Lower lobe of right lung (tissue), 2 donors: ENCODE measurements at places on chromosomes 1 and 21.

- H3K4me1 ChIP-seq = peaks cover 9% of the 10 kb centered on the region
- H3K27me3 ChIP-seq = no peaks in the 10 kb centered on the region
- DNase-seq = no peak
- no peaks in the 10 kb centered on the region for H3K36me3 ChIP-seq
- H3K27ac ChIP-seq = no peak overlapping the region
- peak overlapping the region; percentile 43 for H3K4me3 ChIP-seq
Observed at GRCh38 chr21:16589006-16589898, 859.5 kb downstream of the USP25 start.

DNA sequence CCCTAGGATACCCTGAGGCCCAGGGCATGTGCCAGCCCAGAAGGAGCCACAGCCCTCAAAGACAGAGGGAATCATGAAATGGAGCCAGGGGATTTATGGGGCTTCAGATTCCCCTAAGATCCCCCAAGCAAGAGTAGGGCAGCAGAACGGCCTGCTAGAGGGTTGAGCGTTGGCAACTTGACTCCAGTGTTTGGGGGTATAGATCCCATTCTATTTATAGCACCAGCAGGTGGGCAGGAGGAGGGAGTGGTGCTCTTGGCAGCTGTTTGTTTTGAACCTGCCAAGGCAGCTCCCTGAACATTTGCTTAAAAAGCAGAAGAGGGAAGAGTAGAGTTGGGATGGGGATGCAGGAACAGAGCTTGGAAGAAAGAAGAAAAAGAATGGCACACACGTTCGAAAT, 33.7 kb downstream of the GLUL start:
- H3K27me3 ChIP-seq = no peaks in the 10 kb centered on the region
- no peaks in the 10 kb centered on the region for H3K4me1 ChIP-seq
- no peak for DNase-seq
- no peak overlapping the region for H3K27ac ChIP-seq
- no peaks in the 10 kb centered on the region for H3K36me3 ChIP-seq
- H3K4me3 ChIP-seq = no peak overlapping the region

DNA sequence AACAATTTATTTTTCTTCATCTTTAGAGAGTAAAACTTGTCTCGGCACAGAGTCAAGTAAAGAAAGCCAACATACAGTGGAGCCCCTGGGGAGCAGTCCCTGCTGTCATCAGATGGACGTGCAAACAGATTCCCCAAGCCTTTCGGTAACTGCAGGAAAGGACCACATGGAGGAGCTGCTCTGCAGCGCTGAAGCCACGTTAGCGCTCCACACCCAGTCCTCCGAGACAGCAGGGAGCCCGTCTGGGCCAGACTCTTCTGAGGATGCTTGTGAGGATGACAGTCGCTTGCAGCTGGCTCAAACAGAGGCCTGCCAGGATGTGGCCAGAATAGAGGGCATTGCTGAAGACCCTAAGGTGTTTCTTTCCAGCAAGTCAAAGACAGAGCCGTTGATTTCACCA, 77.1 kb upstream of the SCCPDH start:
- H3K27ac ChIP-seq = no peak overlapping the region
- no peaks in the 10 kb centered on the region for H3K27me3 ChIP-seq
- no peaks in the 10 kb centered on the region for H3K4me1 ChIP-seq
- no peak overlapping the region for H3K4me3 ChIP-seq
- DNase-seq = no peak
- H3K36me3 ChIP-seq = peaks cover 78% of the 10 kb centered on the region

DNA sequence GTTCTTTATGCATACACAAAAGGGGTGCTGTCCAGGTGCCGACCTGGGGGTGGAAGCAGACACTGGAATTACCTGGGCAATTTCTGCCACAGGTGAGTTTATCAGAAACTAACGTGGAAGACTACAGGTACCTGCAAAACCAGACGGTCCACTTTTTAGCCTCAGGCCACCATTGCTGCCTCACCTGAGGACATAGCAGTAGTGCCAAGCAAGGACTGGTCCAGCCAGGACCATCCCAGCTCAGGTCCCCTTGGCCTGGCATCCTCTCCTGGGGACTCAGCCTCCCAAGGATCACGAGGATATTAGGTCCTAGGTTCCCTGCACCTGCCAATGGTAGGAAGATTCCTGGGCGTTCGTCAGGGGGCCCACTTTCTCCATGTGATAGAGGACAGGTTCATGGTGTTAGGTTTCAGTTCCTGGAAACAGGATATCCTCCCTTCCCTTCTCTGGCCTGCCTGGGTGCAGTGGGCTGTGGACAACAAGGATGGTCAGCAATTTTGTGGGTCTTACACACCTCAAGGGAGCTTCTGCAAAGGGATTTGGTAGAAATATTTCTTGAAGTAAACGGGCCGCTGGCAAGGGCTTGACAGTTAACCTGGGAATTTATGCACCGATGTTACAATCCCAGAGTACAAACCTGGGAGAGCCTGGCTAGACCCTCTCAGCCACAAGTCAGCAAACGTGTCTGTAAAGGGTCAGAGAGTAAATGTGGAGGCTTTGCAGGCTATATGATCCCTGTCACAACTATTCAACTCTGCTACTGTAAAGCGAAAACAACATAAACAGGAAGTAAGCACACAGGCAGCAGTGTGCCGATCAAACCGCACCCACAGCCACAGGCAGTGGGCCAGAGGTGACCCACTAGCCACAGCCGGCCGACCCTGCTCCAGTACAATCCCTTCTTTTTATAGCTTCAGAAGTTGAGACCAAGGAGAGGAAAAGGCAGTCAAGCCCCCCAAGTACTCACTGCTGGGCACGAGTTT, 71.4 kb upstream of the RAB4A start:
- H3K4me3 ChIP-seq = peak overlapping the region; percentile 4
- H3K27me3 ChIP-seq = no peaks in the 10 kb centered on the region
- no peaks in the 10 kb centered on the region for H3K36me3 ChIP-seq
- peaks cover 9% of the 10 kb centered on the region for H3K4me1 ChIP-seq

GRCh38 chr1:164261691-164262240, 297.2 kb upstream of the PBX1 start:
- H3K36me3 ChIP-seq = no peaks in the 10 kb centered on the region
- DNase-seq = no peak
- no peaks in the 10 kb centered on the region for H3K27me3 ChIP-seq
- H3K4me3 ChIP-seq = no peak overlapping the region
- H3K27ac ChIP-seq = no peak overlapping the region

GRCh38 chr21:38878379-38879179, 72.8 kb downstream of the ETS2 start:
- H3K27ac ChIP-seq = no peak overlapping the region
- no peak for DNase-seq
- no peaks in the 10 kb centered on the region for H3K27me3 ChIP-seq
- no peaks in the 10 kb centered on the region for H3K36me3 ChIP-seq
- no peak overlapping the region for H3K4me3 ChIP-seq
